SK-N-SH (cell line): ENCODE measurements at places on chromosomes 3 and 15. TPM values are rescaled to one million over a fixed set of nuclear protein-coding genes. Genes with fewer than 3 reads are reported as not detected.

The ZBTB47 gene
- polyA plus RNA-seq = 9.9 and 13.0 TPM in 2 replicates

The CD200 gene
- polyA plus RNA-seq = 1.0 and 1.1 TPM in 2 replicates

GRCh38 chr3:35772381-35773015 is 133.2 kb downstream of the ARPP21 start:
- DNase-seq = peak; percentile 12

The FANCD2OS gene
- polyA plus RNA-seq = not detected in 2 replicates

The C3orf62 gene
- 4.2 and 5.8 TPM in 2 replicates for polyA plus RNA-seq
